Lower lobe of right lung (tissue), 2 donors: ENCODE measurements at places on chromosomes 4 and X. TPM values are rescaled to one million over a fixed set of nuclear protein-coding genes. Genes with fewer than 3 reads are reported as not detected.
A peak's percentile ranks its signal among the peaks of the same experiment; 100 is the strongest.

DNA sequence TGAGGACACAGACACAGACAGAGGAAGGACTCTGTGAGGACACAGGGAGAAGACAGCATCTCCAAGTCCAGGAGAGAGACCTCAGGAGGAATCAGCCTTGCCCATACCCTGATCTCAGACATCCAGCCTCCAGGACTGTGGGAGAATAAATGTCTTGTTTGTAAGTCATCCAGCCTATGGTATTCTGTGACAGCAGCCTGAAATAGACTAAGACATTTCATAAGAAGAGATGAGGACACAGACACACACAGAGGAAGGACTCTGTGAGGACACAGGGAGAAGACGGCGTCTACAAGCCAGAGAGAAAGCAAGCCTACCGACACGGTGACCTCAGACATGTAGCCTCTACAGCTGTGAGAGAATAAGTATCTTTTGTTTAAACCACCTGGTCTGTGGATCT lies 112.1 kb downstream of the DHRSX start:
- no peaks in the 10 kb centered on the region for H3K27me3 ChIP-seq
- H3K4me3 ChIP-seq, result no peak overlapping the region
- no peak overlapping the region for H3K27ac ChIP-seq
- H3K4me1 ChIP-seq, result no peaks in the 10 kb centered on the region
- no peaks in the 10 kb centered on the region for H3K36me3 ChIP-seq

GRCh38 chrX:7117587-7117986 lies 29.9 kb upstream of the STS start:
- H3K27me3 ChIP-seq, result no peaks in the 10 kb centered on the region
- no peak for DNase-seq
- H3K4me3 ChIP-seq, result no peak overlapping the region
- H3K27ac ChIP-seq, result no peak overlapping the region

GRCh38 chrX:65596270-65597034 lies 61.9 kb upstream of the LAS1L start:
- no peak for DNase-seq
- H3K4me3 ChIP-seq, result no peak overlapping the region
- H3K27ac ChIP-seq, result peak overlapping the region; percentile 72
- peaks cover 40% of the 10 kb centered on the region for H3K4me1 ChIP-seq
- no peaks in the 10 kb centered on the region for H3K36me3 ChIP-seq

DNA sequence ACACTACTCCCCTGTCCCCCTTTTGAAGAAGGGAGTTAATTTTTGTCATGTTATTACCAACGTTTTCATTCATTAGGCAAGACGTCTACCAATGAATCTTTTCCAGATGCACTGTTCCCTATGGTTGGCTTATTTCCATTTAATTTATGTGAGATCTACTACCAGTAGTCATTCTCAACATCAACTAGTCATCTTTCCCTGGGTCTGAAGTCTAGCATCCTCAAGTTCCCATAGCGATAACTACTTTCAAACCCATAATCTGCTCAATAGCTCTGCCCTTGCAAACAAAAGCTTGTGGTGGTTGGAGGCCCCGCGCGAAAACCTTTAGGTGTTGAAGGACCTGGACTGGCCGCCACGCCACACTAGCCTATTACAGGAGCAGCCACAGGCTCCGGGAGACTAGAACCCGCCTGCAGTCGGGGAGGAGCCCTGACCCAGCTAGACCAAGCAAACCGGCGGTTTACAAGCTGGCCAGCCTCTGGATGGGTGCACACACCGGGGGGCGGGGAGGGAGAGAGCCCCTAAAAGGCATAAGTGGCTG lies 746 bp downstream of the PPAT start:
- peak; percentile 71 for DNase-seq
- H3K36me3 ChIP-seq, result no peaks in the 10 kb centered on the region
- peak overlapping the region; percentile 92 for H3K27ac ChIP-seq
- H3K27me3 ChIP-seq, result no peaks in the 10 kb centered on the region
- H3K4me1 ChIP-seq, result peaks cover 26% of the 10 kb centered on the region
- H3K4me3 ChIP-seq, result peak overlapping the region; percentile 77

DNA sequence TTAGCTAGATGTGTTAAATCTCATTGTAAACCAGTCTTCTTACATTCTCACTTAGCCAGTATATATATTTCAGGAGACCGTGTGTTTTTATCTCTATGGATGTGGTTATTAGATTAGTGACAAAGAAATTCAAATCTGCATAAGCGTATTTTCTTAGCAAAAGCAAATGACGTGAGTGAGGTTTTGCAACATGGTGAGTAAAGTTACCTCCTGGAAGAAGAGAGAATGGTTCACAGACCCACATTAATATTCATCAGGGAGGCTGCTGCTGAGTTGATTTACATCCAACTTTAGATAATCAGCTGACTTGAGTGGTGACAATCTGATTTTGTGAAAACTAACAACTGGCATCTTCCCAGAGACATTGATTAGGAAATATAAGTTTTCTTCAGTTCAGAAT lies 589.9 kb upstream of the GALNT7 start:
- no peaks in the 10 kb centered on the region for H3K27me3 ChIP-seq
- no peak for DNase-seq
- H3K4me1 ChIP-seq, result peaks cover under 1% of the 10 kb centered on the region
- H3K27ac ChIP-seq, result no peak overlapping the region
- H3K4me3 ChIP-seq, result no peak overlapping the region

DNA sequence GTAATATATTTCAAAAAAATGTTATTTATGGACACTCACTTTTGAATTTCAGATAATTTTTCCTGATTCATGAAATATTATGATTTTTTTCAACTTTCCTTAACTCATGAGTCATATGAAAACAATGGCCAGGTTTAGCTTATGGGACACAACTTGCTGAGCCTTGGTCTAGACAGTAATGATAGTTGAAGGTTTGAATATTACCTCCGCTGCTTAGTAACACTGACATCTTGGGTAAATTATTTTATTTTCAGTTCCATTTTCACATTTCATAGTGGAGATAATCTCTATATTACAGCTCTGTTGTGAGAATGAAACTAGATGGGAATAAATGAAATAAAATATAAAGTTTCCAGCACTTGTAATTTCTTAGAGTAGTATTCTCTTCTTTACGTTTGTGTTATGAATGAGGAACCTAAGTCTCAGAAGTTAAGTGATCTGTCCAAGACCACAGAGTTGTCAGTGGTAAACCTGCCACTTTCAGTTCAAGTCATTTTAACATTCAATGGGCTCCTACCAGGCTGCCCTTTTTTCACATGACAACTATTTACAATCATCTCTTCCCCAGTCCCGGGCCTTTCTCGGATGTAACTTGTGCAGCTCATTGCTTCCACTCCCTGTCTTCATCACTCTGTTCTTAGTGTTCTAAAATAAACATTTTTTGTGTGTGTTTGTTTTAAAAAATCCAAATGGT lies 46.8 kb upstream of the GC start:
- H3K27me3 ChIP-seq, result no peaks in the 10 kb centered on the region
- H3K36me3 ChIP-seq, result no peaks in the 10 kb centered on the region
- DNase-seq, result no peak
- no peak overlapping the region for H3K4me3 ChIP-seq

DNA sequence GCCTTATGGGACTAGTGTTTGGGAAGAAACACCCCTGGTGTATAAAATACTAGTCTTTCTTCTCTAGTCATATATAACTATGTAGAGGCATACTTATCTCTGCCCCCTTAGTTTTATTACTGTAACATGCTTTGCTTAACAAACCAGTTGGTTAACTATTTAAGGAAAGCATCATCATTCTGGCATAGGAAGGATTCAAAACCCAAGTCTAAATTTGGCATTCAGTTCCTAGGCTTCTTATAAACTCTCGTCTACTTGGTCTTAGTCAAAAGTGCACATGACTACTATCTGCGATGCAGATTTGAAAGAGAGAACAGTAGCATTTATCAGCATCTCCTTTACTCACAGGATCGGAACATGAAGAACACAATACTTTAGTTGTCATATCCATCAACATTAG lies 111.3 kb downstream of the MFAP3L start:
- H3K36me3 ChIP-seq, result no peaks in the 10 kb centered on the region
- H3K4me3 ChIP-seq, result no peak overlapping the region
- H3K4me1 ChIP-seq, result no peaks in the 10 kb centered on the region
- no peak for DNase-seq
- H3K27me3 ChIP-seq, result no peaks in the 10 kb centered on the region

DNA sequence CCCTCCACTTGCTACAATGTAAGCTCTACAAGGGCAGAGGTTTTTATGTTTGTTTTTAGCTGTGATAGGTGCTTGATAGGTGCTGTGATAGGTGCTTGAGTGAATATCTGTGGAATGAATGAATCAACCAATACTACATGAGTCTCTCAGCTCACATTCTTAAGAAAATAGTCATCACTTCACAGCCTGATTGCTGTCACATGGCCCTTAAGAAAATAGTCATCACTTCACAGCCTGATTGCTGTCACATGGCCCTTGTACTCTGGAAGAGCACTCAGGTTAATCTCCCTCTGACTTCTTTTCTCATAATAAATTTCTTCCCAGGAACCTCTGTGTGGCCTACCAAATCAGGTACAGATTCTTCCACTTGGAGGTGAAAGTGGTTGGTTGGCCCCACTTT lies 335.2 kb downstream of the TENM3 start:
- H3K4me3 ChIP-seq, result no peak overlapping the region
- H3K4me1 ChIP-seq, result no peaks in the 10 kb centered on the region
- H3K36me3 ChIP-seq, result no peaks in the 10 kb centered on the region

DNA sequence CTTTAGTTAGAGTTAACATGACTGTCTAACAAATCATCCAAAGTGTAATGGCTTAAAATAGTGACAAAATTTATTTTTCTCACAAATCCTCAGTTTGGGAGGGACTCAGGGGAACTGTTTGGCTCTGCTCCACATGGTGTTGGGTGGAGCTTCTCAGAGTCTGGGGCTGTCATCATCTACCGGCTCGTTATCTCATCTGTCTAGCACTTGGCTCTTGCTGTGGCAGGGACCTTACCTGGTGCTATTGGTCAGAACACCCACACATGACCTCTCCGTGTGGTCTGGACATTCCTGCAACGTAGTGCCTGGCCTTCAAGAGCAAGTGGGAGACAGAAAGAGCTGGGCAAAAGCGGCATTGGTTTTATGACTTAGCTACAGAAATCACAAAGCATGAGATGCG lies 866.9 kb upstream of the FRG1 start:
- no peaks in the 10 kb centered on the region for H3K4me1 ChIP-seq
- no peaks in the 10 kb centered on the region for H3K27me3 ChIP-seq
- H3K4me3 ChIP-seq, result no peak overlapping the region
- DNase-seq, result no peak
- no peaks in the 10 kb centered on the region for H3K36me3 ChIP-seq

GRCh38 chrX:152810403-152810802 lies 20.2 kb downstream of the CETN2 start:
- H3K4me1 ChIP-seq, result no peaks in the 10 kb centered on the region
- no peaks in the 10 kb centered on the region for H3K36me3 ChIP-seq
- no peak for DNase-seq
- H3K27me3 ChIP-seq, result no peaks in the 10 kb centered on the region
- H3K27ac ChIP-seq, result no peak overlapping the region
- H3K4me3 ChIP-seq, result no peak overlapping the region

DNA sequence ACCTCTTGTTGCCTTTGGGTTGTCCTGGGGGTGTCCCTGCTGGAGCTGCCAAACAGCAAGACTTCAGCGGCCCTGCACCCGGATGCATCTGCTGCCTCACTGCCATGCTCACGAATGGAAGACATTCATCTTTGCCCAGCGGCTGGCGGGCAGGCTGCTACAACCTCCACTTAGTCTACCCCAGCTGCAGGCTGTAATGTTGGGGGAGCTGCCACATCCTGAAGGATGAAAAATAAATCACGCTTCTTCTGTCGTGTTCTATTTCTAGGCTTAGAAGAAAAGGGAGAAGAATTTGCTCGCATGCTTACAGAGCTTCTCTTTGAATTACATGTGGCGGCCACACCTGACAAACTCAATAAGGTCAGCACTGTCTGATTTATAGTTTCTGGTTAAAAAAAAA lies 61.4 kb downstream of the FAM114A1 start:
- H3K27ac ChIP-seq, result no peak overlapping the region
- H3K4me3 ChIP-seq, result no peak overlapping the region
- H3K36me3 ChIP-seq, result peaks cover 97% of the 10 kb centered on the region

- no peaks in the 10 kb centered on the region for H3K27me3 ChIP-seq
- no peak overlapping the region for H3K4me3 ChIP-seq
- H3K27ac ChIP-seq, result no peak overlapping the region
- no peak for DNase-seq
- no peaks in the 10 kb centered on the region for H3K36me3 ChIP-seq
These were observed 75.1 kb downstream of the ADGRL3 start for GRCh38 chr4:61275241-61275640.

DNA sequence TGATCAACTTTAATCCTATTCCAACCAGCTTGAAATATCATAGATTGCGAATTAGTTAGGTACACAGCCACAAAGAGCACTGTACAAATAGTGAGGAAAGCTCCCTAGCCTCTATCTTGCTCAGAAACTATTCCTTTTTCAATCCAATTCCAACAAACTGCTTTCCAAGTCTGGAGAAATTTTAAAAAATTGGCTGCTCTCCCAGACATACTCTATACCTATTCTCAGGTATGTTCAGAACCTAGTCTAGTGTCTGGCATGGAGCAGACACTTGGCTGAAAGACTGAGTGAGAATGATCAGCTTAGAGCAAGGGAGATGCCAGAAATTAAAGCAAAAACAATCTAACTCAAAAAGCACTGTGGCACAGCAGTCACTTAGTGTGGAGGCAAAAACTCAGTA lies 105.9 kb downstream of the SLC10A7 start:
- H3K36me3 ChIP-seq, result no peaks in the 10 kb centered on the region
- H3K4me3 ChIP-seq, result no peak overlapping the region
- H3K27ac ChIP-seq, result no peak overlapping the region
- no peak for DNase-seq
- H3K4me1 ChIP-seq, result no peaks in the 10 kb centered on the region

- H3K27ac ChIP-seq, result no peak overlapping the region
- no peaks in the 10 kb centered on the region for H3K27me3 ChIP-seq
- no peak for DNase-seq
These were observed 61.2 kb upstream of the HOPX start for GRCh38 chr4:56742080-56742871.

- no peaks in the 10 kb centered on the region for H3K36me3 ChIP-seq
- H3K4me3 ChIP-seq, result no peak overlapping the region
- H3K27ac ChIP-seq, result no peak overlapping the region
- no peak for DNase-seq
These were observed 18.7 kb downstream of the MBNL3 start for GRCh38 chrX:132470179-132470578.

- no peaks in the 10 kb centered on the region for H3K36me3 ChIP-seq
- no peak overlapping the region for H3K4me3 ChIP-seq
- H3K4me1 ChIP-seq, result no peaks in the 10 kb centered on the region
- no peak for DNase-seq
- no peak overlapping the region for H3K27ac ChIP-seq
These were observed 5.0 kb downstream of the IL9R start for GRCh38 chrX:156002507-156002906.

DNA sequence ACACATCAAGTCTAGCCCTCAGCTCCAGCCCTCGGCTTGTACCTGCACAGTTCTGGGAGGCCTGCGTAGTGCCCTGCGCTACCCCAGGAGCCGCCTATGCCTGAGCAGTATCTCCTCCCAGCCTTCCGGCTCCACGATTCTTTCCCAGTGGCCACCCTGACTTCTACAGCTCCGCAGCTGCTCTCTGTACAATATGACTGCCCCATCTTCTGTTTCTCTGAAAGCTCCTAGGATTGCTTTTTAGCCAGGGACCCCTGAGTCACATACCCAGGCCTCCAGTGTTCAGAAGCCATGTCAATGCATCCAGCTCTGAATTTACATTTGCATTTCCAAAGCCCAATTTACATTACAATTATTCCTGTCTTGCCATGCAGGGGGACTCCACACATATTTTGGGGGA lies 135.5 kb downstream of the PJA1 start:
- no peaks in the 10 kb centered on the region for H3K36me3 ChIP-seq
- no peak overlapping the region for H3K27ac ChIP-seq
- H3K27me3 ChIP-seq, result no peaks in the 10 kb centered on the region
- H3K4me3 ChIP-seq, result no peak overlapping the region
- H3K4me1 ChIP-seq, result peaks cover 11% of the 10 kb centered on the region

Gene RAB33A
- 0.59 TPM for total RNA-seq

Gene PAGE1
- total RNA-seq, result not detected

Gene NLRP2B
- not detected for total RNA-seq

Gene DGAT2L6
- total RNA-seq, result not detected

Gene PRSS12
- 8.5 TPM for total RNA-seq
